ENCODE measurements at places on chromosomes 6 and 20.
A peak's percentile ranks its signal among the peaks of the same experiment; 100 is the strongest.

GRCh38 chr6:53728570-53729194 lies 63.1 kb upstream of the KLHL31 start:
- peak; percentile 23 for DNase-seq

DNA sequence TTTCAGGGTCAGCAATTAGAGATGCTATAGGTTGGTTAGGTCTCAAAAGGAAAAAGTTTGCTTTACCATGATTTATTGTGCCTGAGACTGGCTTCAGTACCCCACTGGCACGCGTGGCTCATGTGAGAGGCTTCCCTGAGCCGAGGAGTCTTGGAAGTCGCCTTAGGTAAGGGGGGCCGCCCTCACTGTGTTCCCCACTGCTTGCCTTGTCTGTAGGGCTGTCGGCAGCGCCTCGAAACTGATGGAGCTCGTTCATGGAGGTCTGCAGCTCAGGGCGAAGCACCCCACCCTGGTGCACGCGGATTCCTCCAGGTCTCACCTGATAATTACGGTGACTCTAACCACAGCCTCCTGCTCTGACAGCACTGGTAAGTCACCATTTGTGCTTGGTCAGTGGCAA lies 39.2 kb downstream of the FRMD1 start:
- no peak for DNase-seq

- no peak for DNase-seq
Observed at GRCh38 chr6:155080881-155081845, 86.0 kb downstream of the TIAM2 start.

DNA sequence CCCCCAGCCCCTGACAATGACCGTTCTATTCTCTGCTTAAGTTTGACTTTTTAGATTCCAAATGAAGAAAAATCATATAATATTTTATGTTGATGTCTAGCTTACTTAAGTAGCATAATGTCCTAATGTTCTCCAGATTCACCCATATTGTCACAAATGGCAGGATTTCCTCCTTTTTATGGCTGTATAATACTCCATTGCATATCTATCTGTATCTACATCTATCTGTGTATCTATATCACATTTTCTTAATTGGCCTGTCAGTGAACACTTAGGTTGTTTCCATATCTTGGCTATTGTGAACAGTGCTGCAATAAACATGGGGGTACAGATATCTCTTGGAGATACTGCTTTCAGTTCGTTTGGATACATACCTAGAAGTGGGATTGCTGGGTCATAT lies 7.0 kb upstream of the LRP11 start:
- DNase-seq, result no peak

- DNase-seq, result no peak
Observed at GRCh38 chr6:165497472-165497871, 165.6 kb downstream of the PDE10A start.

- no peak for DNase-seq
Observed at GRCh38 chr6:166343150-166343487, 774 bp upstream of the SFT2D1 start.

- DNase-seq, result no peak
Observed at GRCh38 chr6:85428486-85428885, 21.4 kb upstream of the NT5E start.

- DNase-seq, result no peak
Observed at GRCh38 chr6:53926505-53926904, 131.7 kb downstream of the LRRC1 start.

- no peak for DNase-seq
Observed at GRCh38 chr20:7505152-7505834, 435.0 kb downstream of the HAO1 start.

DNA sequence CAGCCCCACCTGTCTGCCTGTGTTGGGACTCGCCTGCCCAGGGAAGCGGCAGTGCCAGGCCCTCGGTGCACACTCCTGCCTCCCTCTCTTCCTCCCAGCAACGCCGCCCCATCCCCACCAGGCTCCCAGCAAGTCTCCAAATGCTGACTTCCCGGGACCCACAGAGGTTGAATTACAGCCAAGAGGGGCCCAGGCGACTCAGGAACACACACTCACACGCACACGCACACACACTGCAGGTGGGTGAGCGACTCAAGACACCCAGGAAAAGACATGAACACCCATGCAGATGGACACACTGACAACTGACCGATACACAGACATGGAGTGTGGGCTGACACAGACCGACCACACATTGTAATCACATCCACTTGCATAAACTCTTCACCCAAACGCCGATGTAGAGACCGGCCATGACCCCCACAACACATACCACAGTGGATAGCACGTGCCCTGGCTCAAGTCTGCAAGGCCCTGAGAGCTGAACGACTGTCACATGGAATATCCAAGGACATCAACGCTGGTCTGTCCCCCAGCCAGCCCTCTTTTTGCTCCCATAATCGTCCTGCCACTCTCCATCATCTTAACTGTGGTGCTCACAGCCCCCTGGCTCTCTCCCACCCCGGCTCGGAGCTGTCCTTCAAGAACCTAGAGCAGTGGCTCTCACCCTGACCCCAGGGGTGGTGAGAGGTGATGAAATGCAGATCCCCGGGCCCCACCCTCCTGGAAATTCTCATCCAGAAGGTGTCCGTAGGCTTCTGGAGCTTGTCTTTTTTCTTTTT lies 470 bp upstream of the FAM83C start:
- no peak for DNase-seq

- DNase-seq, result no peak
Observed at GRCh38 chr20:47111576-47111975, 216.9 kb downstream of the EYA2 start.

Data from fibroblast of the conjunctiva (primary cell).